ENCODE measurements at places on chromosomes 6 and 20.

DNA sequence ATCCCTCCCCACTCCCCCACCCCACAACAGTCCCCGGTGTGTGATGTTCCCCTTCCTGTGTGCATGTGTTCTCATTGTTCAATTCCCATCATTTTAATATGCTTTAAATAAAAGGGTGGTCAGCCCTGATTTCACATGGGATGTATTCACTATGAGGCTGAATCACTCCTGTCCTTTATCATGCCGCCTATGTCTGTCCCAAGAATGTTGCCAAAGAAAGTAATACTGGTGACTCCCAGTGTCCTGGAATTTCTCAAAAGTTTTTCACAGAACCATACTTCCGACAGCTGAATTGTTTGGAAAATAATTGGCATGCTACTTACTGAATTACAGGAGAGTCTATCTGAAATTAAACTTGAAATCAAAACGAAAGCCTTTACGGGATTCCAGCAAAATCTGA, 217.7 kb downstream of the HAO1 start:
- no peak overlapping the region for H3K4me3 ChIP-seq
- H3K4me1 ChIP-seq = no peaks in the 10 kb centered on the region
- no peak overlapping the region for H3K27ac ChIP-seq
- H3K36me3 ChIP-seq = no peaks in the 10 kb centered on the region

DNA sequence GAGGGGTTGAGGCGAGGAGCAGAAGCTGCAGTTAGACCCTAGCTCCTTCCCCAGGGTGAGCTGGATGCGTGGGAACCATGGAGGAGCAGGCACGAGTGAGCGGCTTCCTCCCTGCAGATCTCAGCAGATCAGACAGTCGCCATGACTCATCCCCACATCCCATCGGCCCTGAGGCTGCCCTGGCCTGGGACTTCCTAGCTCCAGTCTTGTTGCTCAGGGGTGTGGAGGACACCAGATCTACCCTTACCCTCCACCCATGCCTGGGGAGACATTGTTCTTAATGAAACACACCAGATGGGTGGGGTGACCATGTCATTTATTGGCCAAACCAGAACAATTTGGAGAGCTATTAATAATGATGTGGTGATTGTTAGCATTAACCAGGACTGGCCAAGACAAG, 36.3 kb upstream of the TGM2 start:
- no peaks in the 10 kb centered on the region for H3K27me3 ChIP-seq
- no peak overlapping the region for H3K4me3 ChIP-seq
- no peaks in the 10 kb centered on the region for H3K4me1 ChIP-seq
- DNase-seq = no peak
- H3K27ac ChIP-seq = no peak overlapping the region

DNA sequence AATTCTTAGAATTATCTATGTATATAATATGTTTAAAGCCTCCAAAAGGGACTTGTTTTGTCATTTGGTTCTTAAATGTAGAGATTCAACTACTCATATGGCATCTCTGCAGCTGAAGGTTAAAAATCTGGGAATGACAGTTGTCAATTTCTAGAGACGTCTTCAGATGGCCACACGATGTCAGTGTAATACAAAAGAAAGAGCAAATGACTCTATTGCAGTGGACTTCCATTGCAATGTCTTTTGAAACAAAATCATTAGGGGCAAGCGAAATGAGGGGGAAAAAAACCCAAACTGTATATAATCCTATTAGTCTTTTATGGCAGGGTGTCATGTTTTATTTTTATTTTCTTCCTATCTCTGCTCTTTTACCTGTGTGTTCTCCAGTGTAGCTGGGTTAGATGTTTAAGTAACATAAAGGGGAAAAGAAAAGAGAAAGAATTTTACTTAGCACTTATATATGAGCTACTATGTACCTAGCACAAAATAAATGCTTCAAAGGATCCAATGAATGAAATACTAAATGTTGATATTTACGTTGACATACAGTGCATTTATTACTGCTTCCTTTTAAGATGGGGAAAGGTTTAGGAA, 26.2 kb downstream of the CCN2 start:
- no peaks in the 10 kb centered on the region for H3K36me3 ChIP-seq
- H3K4me3 ChIP-seq = no peak overlapping the region
- no peak for DNase-seq

DNA sequence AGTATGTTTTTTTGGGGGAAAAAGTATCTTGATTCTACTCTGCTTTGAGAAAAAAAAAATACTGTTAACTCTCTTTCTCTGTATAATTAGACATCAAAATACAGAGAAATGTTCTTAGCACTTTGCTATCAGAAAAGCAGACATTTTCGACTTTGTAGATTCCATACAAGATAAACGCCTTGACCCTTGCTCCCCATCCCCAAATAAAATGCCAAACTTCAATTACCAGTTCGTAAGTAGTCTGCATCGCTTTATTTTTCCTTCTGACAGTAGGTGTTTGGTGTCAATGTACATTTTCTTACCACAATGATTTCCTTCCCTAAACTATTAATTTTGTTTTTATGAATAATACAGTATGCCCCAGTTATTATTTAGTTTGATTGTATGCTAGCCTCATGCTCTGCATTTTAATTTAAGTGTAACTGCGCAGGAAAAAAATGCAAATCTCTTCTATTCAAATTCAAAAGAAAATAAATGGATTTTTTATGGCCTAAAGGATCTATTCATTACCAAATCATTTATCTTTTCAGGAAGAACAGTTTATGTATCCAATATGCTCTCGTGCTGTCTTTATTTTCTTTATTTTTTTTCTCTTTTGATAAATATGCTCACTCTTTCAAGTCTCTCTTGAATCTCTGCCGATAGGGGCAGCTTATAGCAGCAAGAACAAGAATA, 84.8 kb upstream of the ZNF217 start:
- peak overlapping the region; percentile 83 for H3K27ac ChIP-seq
- no peak for DNase-seq
- H3K36me3 ChIP-seq = no peaks in the 10 kb centered on the region

GRCh38 chr6:109202409-109203264, 107.3 kb downstream of the CEP57L1 start:
- H3K36me3 ChIP-seq = no peaks in the 10 kb centered on the region
- peaks cover 2% of the 10 kb centered on the region for H3K27me3 ChIP-seq
- peaks cover 8% of the 10 kb centered on the region for H3K4me1 ChIP-seq
- no peak overlapping the region for H3K4me3 ChIP-seq
- no peak overlapping the region for H3K27ac ChIP-seq
- peak; percentile 47 for DNase-seq

- no peaks in the 10 kb centered on the region for H3K27me3 ChIP-seq
These were observed 30.2 kb downstream of the ARHGAP18 start for GRCh38 chr6:129679758-129680157.

GRCh38 chr6:111957623-111958315, 84.5 kb upstream of the FYN start:
- no peaks in the 10 kb centered on the region for H3K36me3 ChIP-seq
- peaks cover 5% of the 10 kb centered on the region for H3K4me1 ChIP-seq
- H3K27me3 ChIP-seq = no peaks in the 10 kb centered on the region
- H3K4me3 ChIP-seq = no peak overlapping the region
- H3K27ac ChIP-seq = no peak overlapping the region

GRCh38 chr6:4185419-4185818, 50.0 kb upstream of the ECI2 start:
- H3K4me1 ChIP-seq = peaks cover 9% of the 10 kb centered on the region
- H3K4me3 ChIP-seq = no peak overlapping the region
- DNase-seq = peak; percentile 57
- no peak overlapping the region for H3K27ac ChIP-seq
- peaks cover 13% of the 10 kb centered on the region for H3K27me3 ChIP-seq
- no peaks in the 10 kb centered on the region for H3K36me3 ChIP-seq

DNA sequence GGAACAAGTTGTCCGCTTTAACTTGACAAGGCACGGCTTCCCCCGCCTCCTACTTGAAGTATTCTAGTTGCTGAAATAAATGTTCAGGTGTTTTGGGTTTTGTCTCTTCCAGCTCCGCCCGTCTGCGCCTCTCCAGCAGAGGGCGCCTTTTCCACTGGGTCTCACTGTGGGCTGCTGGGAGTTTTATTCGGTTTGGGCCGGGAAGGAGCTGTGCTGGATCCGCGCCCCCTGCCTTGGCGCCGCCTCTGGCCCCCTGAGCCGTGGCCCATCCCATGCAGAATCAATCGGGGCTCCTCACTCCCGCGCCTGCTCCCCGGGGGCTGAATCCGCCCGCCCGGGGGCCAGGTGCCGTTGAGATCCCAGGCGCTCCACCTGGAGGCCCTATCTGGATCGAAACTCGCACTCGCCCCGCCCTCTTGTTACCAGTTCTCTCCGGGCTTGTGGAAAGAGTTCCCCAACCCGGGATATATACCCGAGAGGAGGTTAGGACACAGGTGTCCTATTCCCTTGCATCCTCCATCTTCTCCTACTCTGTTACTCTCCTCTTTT, 51.0 kb upstream of the TCF21 start:
- peaks cover 6% of the 10 kb centered on the region for H3K4me1 ChIP-seq
- H3K27ac ChIP-seq = no peak overlapping the region
- DNase-seq = peak; percentile 71
- peaks cover 24% of the 10 kb centered on the region for H3K27me3 ChIP-seq
- no peaks in the 10 kb centered on the region for H3K36me3 ChIP-seq
- H3K4me3 ChIP-seq = peak overlapping the region; percentile 61

- no peaks in the 10 kb centered on the region for H3K36me3 ChIP-seq
- no peaks in the 10 kb centered on the region for H3K27me3 ChIP-seq
- H3K4me3 ChIP-seq = no peak overlapping the region
- DNase-seq = no peak
- no peaks in the 10 kb centered on the region for H3K4me1 ChIP-seq
These were observed 1413.9 kb upstream of the ADGRB3 start for GRCh38 chr6:67221226-67221625.

- H3K4me1 ChIP-seq = peaks cover 35% of the 10 kb centered on the region
- no peak overlapping the region for H3K27ac ChIP-seq
- H3K4me3 ChIP-seq = no peak overlapping the region
- DNase-seq = no peak
- H3K36me3 ChIP-seq = peaks cover 3% of the 10 kb centered on the region
These were observed 90.9 kb upstream of the GCM1 start for GRCh38 chr6:53239526-53239925.

DNA sequence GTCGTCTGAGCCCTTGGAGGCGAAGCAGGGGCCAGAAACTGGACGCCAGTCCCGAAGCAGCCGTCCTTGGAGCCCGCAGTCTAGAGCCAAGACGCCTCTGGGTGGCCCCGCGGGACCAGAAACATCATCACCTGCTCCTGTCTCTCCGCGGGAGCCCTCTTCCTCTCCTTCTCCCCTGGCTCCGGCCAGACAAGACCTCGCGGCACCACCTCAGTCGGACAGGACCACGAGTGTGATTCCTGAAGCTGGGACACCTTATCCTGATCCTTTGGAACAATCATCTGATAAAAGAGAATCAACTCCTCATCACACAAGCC, 416 bp downstream of the RSPH4A start:
- peaks cover 16% of the 10 kb centered on the region for H3K4me1 ChIP-seq
- peak; percentile 17 for DNase-seq
- H3K36me3 ChIP-seq = no peaks in the 10 kb centered on the region

DNA sequence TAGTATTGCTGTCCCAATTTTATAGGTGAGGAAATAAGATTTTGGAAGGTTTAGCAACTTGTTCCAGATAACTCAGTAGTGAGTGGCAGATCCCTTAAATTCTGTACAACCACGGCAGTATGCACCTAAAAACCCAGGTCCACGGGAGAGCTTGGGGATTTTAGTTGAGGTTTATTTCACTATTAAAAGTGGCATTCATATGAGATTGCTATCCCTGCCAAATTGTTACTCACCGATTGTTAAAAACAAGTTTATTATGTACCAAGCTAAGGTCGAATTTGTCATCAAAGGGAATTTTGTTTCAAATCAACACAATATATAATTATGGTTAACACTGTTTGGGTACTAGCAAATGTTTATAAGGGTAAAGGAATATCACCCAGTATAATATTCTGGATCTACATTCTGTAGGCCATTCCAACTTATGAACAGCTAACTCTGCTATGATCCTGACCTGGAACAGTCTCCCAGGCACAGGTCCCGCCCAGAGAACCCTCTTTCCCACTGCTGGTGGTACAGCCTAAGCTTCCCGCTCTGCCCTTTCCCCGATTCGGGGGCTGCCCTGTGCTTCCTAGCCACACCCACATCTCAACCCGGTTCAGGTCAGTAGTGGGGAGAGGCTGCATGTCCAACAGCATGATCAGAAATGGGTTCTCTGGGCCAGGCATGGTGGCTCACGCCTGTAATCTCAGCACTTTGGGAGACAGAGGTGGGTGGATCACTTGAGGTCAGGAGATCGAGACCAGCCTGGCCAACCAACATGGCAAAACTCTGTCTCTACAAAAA, 24.9 kb downstream of the GPLD1 start:
- no peaks in the 10 kb centered on the region for H3K4me1 ChIP-seq
- H3K36me3 ChIP-seq = no peaks in the 10 kb centered on the region
- no peak for DNase-seq
- H3K27me3 ChIP-seq = no peaks in the 10 kb centered on the region
- H3K27ac ChIP-seq = no peak overlapping the region
- no peak overlapping the region for H3K4me3 ChIP-seq

DNA sequence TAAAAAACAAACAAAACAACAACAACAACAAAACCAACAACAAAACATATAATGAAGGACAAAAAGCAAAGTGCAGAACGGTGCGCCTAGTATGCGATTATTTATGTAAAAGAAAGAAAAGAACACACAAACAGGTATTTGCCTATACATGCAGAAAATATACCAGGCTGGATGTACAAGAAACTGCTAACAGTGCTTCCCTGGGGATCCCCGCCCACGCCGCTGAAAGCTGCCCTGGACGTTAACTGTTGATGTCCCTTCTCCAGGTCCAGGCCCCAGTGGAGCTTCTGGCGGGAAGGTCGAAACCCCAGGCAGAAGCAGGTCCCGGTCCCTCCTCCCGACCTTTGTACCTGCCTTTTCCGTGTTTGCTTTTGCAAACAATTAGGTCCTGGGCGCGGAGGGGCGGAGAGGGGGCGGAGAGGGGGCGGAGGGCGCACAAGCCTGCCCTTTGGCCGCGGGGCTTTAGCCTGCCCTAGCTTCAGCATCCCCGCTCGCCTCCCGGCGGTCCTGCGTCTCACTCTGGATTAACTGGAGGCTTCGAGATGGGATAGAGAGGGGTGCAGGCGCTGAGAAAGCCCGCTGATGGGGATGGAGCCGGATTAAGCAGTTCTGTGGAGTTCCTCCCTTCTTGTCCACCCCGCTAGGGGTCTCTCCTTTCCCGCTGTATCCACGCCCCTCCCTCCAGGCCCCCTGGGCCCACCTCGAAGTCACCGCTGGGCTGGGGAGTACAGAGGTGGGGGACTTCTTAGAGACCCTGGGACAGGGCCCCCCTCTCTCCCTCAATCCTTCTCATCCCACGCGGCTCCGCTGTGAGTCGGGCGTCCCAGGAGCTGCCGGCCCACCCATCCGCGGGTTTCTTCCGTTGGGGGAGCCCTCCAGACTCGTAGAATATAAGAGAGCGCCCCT, 8.2 kb upstream of the AHCY start:
- H3K4me3 ChIP-seq = no peak overlapping the region
- H3K36me3 ChIP-seq = no peaks in the 10 kb centered on the region
- no peak for DNase-seq
- H3K27ac ChIP-seq = no peak overlapping the region
- peaks cover 14% of the 10 kb centered on the region for H3K27me3 ChIP-seq
- peaks cover 4% of the 10 kb centered on the region for H3K4me1 ChIP-seq

- DNase-seq = no peak
- H3K4me1 ChIP-seq = no peaks in the 10 kb centered on the region
- no peaks in the 10 kb centered on the region for H3K36me3 ChIP-seq
- H3K4me3 ChIP-seq = no peak overlapping the region
These were observed 46.1 kb upstream of the ADGRF5 start for GRCh38 chr6:46967826-46968349.

Data from activated CD8-positive, alpha-beta T cell treated with anti-CD3 and anti-CD28 coated beads for 36 hours (primary cell).